Sigmoid colon (tissue), 7 donors: ENCODE measurements at places on chromosomes 4 and X. TPM values are rescaled to one million over a fixed set of nuclear protein-coding genes. Genes with fewer than 3 reads are reported as not detected.

- H3K27ac ChIP-seq = peak overlapping the region; percentile 12
- H3K4me1 ChIP-seq = no peaks in the 10 kb centered on the region
- no peaks in the 10 kb centered on the region for H3K36me3 ChIP-seq
These were observed 518 bp upstream of the CNKSR2 start for GRCh38 chrX:21373637-21374162.

GRCh38 chr4:55086578-55086977, 38.8 kb downstream of the KDR start:
- no peak overlapping the region for H3K27ac ChIP-seq
- no peaks in the 10 kb centered on the region for H3K27me3 ChIP-seq
- DNase-seq = no peak
- no peaks in the 10 kb centered on the region for H3K4me1 ChIP-seq

Gene TMEM165
- 144 TPM for total RNA-seq

- H3K36me3 ChIP-seq = no peaks in the 10 kb centered on the region
- H3K4me3 ChIP-seq = no peak overlapping the region
- DNase-seq = no peak
These were observed 482.9 kb downstream of the NAF1 start for GRCh38 chr4:162683659-162684370.

GRCh38 chr4:186158021-186158813, 33.1 kb upstream of the CYP4V2 start:
- H3K27me3 ChIP-seq = no peaks in the 10 kb centered on the region
- H3K4me3 ChIP-seq = no peak overlapping the region
- peaks cover 4% of the 10 kb centered on the region for H3K36me3 ChIP-seq
- no peaks in the 10 kb centered on the region for H3K4me1 ChIP-seq
- DNase-seq = no peak

DNA sequence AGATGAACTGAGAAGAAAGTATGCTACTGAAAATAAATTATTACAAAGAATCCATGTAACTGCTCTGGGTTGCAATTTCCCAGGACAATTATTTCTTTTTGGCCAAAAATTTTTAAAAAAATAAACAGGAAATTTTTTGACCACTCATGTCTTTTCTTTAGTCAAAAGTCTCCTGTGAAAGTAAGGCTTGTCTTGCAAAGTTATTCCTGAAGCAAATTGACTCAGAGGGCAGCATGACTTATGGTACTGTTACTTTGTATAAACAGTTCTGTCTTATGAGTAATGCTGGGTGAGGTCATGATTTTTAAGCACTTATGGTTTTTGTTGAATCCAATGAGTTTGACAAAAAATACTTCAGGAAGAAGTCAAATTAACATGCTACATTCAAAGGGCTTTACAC, 292.8 kb upstream of the ARSJ start:
- no peaks in the 10 kb centered on the region for H3K27me3 ChIP-seq
- no peak for DNase-seq
- no peaks in the 10 kb centered on the region for H3K4me1 ChIP-seq
- no peak overlapping the region for H3K4me3 ChIP-seq

DNA sequence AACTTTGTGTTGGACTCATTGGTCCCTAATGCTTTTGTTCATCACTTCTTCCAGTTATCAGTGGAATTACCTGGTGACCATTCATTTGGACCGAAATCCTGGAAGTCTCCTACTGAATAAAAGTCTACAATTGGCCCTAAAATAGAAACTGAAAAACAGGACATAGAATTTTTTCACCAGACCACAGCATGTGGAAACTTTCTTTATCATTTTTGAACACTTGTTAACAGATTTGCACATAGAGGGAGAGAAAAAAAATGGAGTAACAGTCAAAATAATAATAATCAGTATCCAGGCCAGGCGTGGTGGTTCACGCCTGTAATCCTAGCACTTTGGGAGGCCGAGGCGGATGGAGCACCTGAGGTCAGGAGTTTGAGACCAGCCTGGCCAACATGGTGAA, 7.1 kb downstream of the EPGN start:
- no peaks in the 10 kb centered on the region for H3K27me3 ChIP-seq
- peaks cover 2% of the 10 kb centered on the region for H3K4me1 ChIP-seq
- no peak overlapping the region for H3K4me3 ChIP-seq
- no peaks in the 10 kb centered on the region for H3K36me3 ChIP-seq
- H3K27ac ChIP-seq = no peak overlapping the region

GRCh38 chr4:121119715-121120114, 44.4 kb downstream of the TNIP3 start:
- H3K27ac ChIP-seq = no peak overlapping the region
- DNase-seq = no peak
- no peaks in the 10 kb centered on the region for H3K4me1 ChIP-seq
- no peak overlapping the region for H3K4me3 ChIP-seq

GRCh38 chr4:74855879-74856278, 61.6 kb upstream of the BTC start:
- H3K4me1 ChIP-seq = no peaks in the 10 kb centered on the region
- no peak for DNase-seq
- H3K4me3 ChIP-seq = no peak overlapping the region
- no peaks in the 10 kb centered on the region for H3K27me3 ChIP-seq
- H3K36me3 ChIP-seq = no peaks in the 10 kb centered on the region
- H3K27ac ChIP-seq = no peak overlapping the region

DNA sequence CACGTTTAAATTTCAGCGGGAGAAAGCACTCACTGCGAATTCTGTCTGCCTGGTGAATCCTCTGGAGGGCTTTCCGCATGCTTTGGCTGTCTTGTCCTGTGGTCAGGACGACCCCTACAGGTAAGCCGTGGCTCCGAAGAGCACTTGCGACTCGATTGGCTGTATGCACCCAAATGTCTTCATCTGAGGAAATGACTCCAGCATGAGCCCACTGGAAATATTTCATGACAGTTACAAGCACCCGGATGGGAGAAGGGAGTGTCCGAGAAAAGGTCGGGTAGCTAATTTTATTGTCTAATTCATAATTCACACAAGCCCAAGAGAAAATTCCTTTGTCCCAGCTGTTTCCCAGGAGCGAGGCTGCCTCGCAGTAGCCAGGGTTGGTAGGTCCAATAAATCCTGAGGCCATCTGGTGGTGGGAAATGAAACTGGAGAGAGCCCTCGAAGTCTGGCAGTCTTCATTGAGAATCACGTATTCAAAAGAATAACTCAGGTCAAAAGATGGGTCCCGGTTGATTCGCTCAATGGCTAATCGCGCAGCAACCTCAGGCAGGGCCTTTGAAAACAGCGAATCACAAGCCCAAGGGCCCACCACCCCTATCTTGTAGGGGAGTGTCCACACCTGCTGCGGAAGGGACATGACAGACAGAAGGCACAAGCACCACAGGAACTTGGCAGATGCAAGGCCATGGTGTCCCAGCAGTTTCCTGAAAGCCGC, 6.6 kb downstream of the GUCY2F start:
- no peak for DNase-seq
- H3K4me1 ChIP-seq = no peaks in the 10 kb centered on the region
- no peak overlapping the region for H3K4me3 ChIP-seq
- H3K27me3 ChIP-seq = no peaks in the 10 kb centered on the region
- H3K27ac ChIP-seq = no peak overlapping the region
